Uterus (tissue), 4 donors: ENCODE measurements at places on chromosomes 3 and 15. TPM values are rescaled to one million over a fixed set of nuclear protein-coding genes. Genes with fewer than 3 reads are reported as not detected.

DNA sequence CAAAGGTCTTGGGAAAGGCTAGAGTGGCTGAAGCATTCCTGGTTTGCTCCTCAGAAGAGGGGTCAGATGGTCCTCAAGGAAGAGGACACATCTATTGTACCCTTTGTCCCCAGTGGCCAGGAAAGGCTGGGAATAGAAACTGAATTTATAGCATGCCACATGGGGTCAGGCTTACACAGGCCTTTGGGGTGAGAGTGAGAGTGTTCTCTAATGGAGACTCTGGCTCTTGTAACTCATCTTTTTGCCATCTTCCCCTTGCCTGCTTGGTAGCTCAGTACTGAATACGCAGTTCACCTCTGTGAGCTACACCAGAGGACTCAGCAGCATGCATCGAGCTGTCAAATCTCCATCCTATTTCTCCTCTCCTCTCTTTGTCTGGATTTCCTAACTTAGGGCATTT is 87.5 kb downstream of the ATP2B2 start:
- no peak overlapping the region for H3K4me3 ChIP-seq
- H3K27me3 ChIP-seq = no peaks in the 10 kb centered on the region
- no peaks in the 10 kb centered on the region for H3K36me3 ChIP-seq
- no peak for DNase-seq
- H3K4me1 ChIP-seq = no peaks in the 10 kb centered on the region

CSTA gene
- not detected for total RNA-seq

- H3K27ac ChIP-seq = no peak overlapping the region
- no peaks in the 10 kb centered on the region for H3K4me1 ChIP-seq
- H3K27me3 ChIP-seq = no peaks in the 10 kb centered on the region
- no peak for DNase-seq
- H3K36me3 ChIP-seq = no peaks in the 10 kb centered on the region
These were observed 42.0 kb downstream of the CD86 start for GRCh38 chr3:122097141-122097540.

GRCh38 chr3:18758047-18758704 is 333.0 kb upstream of the SATB1 start:
- H3K36me3 ChIP-seq = no peaks in the 10 kb centered on the region
- no peak overlapping the region for H3K4me3 ChIP-seq
- no peaks in the 10 kb centered on the region for H3K27me3 ChIP-seq
- DNase-seq = no peak

DNA sequence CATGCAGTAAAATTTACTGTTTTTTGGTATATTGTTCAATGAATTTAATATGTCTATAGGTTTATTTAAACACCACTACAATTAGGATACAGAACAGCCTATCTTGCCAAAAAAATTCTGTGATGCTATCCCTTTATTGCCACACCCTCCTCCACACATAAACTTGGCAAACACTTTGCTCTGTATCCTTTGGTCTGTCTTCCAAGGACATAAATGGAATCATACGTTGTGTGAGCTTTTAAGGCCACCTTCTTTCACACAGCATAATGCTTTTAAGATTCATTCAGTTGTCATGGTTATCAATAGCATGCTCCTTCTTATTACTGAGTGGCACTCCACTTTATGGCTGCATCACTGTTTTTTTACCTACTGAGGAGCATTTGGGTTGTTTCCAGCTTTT is 71.5 kb downstream of the CERS3 start:
- no peaks in the 10 kb centered on the region for H3K36me3 ChIP-seq
- no peak overlapping the region for H3K27ac ChIP-seq
- no peaks in the 10 kb centered on the region for H3K27me3 ChIP-seq

THOC7 gene
- total RNA-seq = 86.2 TPM

DNA sequence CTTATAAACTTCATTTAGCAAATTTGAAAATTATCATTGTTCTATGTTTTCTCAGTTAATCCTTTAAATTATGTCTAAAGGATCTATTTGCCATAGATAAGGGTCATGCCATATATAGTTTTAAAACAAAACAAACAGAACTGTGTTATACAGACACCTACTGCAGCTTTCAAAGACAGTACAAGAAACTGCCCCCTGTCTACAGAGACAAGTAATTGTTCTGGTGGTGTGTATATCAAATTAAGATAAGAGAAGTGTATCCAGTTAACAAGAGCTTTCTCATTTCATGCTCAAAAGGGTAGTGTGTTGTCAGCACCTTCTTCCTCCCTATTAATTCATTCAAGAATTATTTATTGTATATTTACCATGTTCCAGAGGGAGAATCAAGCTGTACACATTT is 201.2 kb downstream of the FMN1 start:
- no peak for DNase-seq
- no peaks in the 10 kb centered on the region for H3K36me3 ChIP-seq
- no peaks in the 10 kb centered on the region for H3K4me1 ChIP-seq
- no peak overlapping the region for H3K27ac ChIP-seq

FBXO40 gene
- total RNA-seq = not detected

PDZRN3 gene
- 268 TPM for total RNA-seq

DNA sequence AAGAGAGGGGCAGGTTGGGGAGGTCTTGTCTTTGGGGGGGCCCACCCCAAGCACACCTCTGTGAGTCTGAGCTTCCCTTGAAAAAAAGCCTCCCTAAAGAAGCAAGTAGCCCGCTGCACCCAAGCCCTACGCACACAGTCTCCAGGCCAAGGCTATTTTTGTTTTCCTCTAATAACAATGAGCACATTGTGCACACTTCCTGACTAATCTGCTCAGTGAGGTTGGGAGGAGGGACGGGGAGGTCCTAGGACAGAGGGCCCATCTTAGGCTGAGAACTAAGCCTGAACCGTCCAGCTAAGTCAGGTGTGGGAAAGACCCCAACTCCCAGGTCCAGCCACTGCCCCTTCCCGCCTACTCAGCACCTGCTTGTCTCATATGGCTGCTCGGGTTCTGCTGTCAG is 87.2 kb downstream of the HMG20A start:
- no peaks in the 10 kb centered on the region for H3K36me3 ChIP-seq
- no peaks in the 10 kb centered on the region for H3K4me1 ChIP-seq
- no peak for DNase-seq
- no peaks in the 10 kb centered on the region for H3K27me3 ChIP-seq

DNA sequence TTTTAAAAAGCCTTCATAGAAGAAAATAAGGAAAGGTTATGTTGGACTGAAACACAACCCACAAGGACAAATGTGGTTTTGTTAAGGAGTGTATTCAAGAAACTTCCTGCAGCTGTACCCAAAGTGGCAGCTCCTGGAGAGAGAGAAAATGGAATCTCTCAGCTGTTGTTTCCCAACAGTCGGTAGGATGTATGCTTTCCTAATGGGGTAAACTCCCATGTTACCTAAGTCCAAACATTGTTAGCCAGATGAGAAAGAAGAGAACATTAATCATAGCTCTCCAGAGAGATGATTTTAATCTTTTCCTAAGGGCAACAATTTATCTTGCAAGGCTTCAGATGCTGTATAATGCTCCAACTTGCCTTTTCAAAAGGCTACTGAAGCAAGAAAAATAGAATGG is 22.6 kb upstream of the TEX9 start:
- no peaks in the 10 kb centered on the region for H3K4me1 ChIP-seq
- H3K27me3 ChIP-seq = no peaks in the 10 kb centered on the region
- no peak overlapping the region for H3K4me3 ChIP-seq
- no peak overlapping the region for H3K27ac ChIP-seq
- no peaks in the 10 kb centered on the region for H3K36me3 ChIP-seq

GRCh38 chr3:185103359-185104127 is 49.3 kb downstream of the C3orf70 start:
- H3K27ac ChIP-seq = no peak overlapping the region
- H3K4me3 ChIP-seq = no peak overlapping the region
- no peaks in the 10 kb centered on the region for H3K4me1 ChIP-seq

TRH gene
- not detected for total RNA-seq

ESYT3 gene
- total RNA-seq = 4.1 TPM

DNA sequence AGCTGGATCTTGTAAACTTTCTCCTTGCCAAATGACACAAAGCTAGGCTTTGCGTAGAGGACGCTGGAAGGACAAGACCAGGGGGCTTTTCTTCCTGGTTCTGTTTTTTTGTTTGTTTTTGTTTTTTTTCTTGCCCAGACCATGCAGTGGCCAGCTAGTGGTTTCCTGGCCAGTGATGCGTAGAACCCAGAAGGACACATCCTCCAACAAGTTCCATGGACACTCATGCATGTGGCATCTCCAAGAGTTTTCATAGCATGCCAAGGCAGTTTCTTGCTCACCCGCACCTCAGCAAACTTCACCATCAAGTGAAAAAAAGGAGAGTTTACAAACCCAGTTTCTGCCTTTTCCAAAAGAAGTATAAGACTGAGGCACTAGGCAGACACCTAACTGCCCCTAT is 46.1 kb upstream of the TMCO5A start:
- no peaks in the 10 kb centered on the region for H3K36me3 ChIP-seq
- no peaks in the 10 kb centered on the region for H3K4me1 ChIP-seq
- no peak overlapping the region for H3K27ac ChIP-seq
- H3K4me3 ChIP-seq = no peak overlapping the region
- no peaks in the 10 kb centered on the region for H3K27me3 ChIP-seq

DNA sequence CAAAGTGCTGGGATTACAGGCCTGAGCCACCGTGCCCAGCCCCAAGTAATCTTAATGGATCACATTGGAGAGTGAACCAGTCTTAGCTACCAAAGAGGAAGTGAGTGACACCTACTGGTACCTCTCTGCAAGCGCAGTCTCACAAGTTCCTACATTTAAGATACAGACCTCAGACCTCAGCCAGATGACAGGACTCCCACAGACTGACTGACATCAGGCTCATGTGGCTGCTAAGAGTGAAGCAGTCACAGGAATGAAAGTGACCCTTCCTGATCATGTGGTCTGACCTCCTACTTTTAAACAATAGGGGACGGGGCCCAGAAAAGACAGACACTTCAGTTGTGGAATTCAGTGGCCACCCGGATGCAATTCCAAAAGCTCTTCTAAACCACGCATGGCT is 36.3 kb upstream of the GNB5 start:
- DNase-seq = peak; percentile 63
- H3K36me3 ChIP-seq = no peaks in the 10 kb centered on the region
- H3K4me3 ChIP-seq = no peak overlapping the region
- no peaks in the 10 kb centered on the region for H3K4me1 ChIP-seq
- no peak overlapping the region for H3K27ac ChIP-seq

GRCh38 chr15:46461416-46461815 is 826.6 kb downstream of the SQOR start:
- no peaks in the 10 kb centered on the region for H3K36me3 ChIP-seq
- H3K27ac ChIP-seq = no peak overlapping the region
- DNase-seq = no peak
- H3K27me3 ChIP-seq = no peaks in the 10 kb centered on the region
- H3K4me3 ChIP-seq = no peak overlapping the region

- H3K4me1 ChIP-seq = no peaks in the 10 kb centered on the region
- no peak overlapping the region for H3K4me3 ChIP-seq
- no peak for DNase-seq
- H3K36me3 ChIP-seq = no peaks in the 10 kb centered on the region
- no peaks in the 10 kb centered on the region for H3K27me3 ChIP-seq
These were observed 17.9 kb upstream of the IGDCC3 start for GRCh38 chr15:65395567-65396202.

- no peaks in the 10 kb centered on the region for H3K27me3 ChIP-seq
- H3K27ac ChIP-seq = peak overlapping the region; percentile 19
- no peak for DNase-seq
- H3K36me3 ChIP-seq = no peaks in the 10 kb centered on the region
- no peaks in the 10 kb centered on the region for H3K4me1 ChIP-seq
- no peak overlapping the region for H3K4me3 ChIP-seq
These were observed 22.3 kb upstream of the GNB4 start for GRCh38 chr3:179473565-179473964.

MST1 gene
- total RNA-seq = not detected

DNA sequence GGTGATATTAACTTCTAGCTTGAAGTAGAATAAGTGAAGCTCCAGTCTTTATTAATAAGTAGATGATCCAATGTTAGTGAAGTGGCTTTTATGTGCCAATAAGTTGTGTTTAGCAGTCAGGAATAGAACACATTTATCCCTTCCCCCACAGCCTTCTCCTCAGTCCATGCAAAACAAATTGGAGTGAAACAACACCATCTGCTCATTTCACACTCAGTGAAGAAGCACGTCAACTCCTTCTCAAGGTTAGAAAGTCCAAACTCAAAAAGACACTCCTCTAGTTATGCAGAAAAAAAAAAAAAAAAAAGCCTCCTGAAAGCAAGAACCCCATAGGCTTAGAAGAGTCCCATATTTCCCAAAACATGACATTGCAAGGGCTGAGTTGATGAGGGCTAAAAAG is 18.0 kb upstream of the NEO1 start:
- no peak overlapping the region for H3K27ac ChIP-seq
- H3K4me1 ChIP-seq = no peaks in the 10 kb centered on the region
- no peak for DNase-seq
- no peak overlapping the region for H3K4me3 ChIP-seq

DNA sequence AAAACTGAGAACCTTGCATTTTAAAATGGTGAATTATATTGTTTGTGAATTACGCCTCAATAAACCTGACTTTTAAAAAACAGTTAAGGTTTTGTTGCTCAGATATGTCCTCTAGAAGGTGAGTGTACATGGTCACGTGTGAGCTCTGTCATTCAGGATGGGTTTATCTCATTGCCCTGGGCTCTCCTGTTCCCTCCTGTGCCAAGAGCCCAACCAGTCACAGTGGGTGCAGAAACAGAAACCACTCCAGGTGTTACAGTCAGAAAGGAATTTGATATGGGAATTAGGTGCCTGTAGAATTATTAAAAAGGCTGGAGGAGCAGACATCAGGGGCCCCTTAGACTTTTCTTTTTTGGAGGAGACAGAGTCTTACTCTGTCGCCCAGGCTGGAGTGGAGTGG is 196.4 kb downstream of the STT3B start:
- DNase-seq = no peak
- H3K4me1 ChIP-seq = no peaks in the 10 kb centered on the region
- no peaks in the 10 kb centered on the region for H3K36me3 ChIP-seq
- H3K27ac ChIP-seq = no peak overlapping the region
- no peak overlapping the region for H3K4me3 ChIP-seq

DNA sequence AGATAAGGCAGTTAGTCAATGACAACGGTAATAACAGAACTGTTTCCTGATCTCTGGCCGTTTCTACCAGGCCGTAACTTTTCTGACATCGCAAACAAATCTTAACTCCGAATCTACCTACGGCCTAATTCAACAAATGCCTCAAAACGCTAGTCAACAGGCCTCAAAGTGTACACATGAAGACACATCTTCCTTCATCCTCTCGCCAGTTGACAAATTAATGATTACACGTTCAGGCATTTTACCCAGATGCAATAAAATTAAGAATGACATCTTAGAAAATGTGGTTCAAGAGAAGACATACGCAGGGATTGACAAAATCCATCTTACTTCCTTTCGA is 1.5 kb downstream of the SFMBT1 start:
- H3K4me3 ChIP-seq = peak overlapping the region; percentile 56
- no peaks in the 10 kb centered on the region for H3K27me3 ChIP-seq

LRRK1 gene
- total RNA-seq = 18.2 TPM

DNA sequence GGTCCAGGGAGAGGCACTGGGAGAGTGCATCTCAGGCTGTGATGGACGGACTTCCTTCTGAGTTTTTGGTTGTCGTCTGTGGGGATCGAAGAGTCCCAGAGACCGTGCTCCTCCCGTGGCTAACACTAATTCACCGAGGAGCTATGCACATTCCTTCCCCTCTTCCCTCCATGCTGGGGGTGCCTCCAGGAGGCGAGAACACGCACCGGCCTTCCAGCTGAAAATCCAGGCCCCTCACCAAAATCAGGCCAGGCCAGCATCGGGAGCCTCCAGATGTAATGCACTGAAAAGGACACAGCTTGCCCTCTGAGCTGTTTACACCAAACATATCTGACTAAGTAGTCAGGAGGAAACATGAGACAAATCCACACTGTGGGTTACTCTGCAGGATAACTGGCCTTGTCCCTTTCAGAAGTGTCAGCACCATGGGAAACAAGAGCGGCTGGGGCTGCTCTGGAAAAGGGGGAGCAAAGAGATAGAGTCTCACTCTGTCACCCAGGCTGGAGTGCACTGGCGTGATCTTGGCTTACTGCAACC is 5.5 kb downstream of the RNU5B-1 start:
- no peaks in the 10 kb centered on the region for H3K27me3 ChIP-seq
- no peaks in the 10 kb centered on the region for H3K4me1 ChIP-seq
- DNase-seq = no peak
